ENCODE measurements at places on chromosomes 5 and 9. TPM values are rescaled to one million over a fixed set of nuclear protein-coding genes. Genes with fewer than 3 reads are reported as not detected.

GRCh38 chr5:153490118-153491037 lies at the start of gene GRIA1:
TSS of gene GRIA1 (plus strand) at chr5:153490670.
- DNase-seq: no peak

DNA sequence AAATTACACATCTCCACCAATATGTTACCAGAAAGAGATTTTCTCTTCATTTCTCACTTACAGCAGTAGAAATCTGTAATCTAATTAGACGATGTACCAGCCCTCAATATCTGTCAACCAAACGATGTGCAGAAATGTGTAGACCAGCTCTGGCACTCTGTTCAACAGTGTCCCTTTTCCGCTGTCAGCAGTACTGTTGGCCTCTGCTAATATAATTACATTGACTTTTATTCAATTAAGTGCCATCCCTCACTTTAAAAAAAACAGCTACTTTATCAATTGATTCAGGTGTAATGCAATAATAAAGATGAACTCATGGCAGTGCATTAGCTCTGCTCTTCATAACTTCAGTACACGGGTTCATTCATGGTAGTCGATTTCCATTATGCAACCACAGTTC lies 448.4 kb downstream of the BNC2 start:
- DNase-seq: no peak

DNA sequence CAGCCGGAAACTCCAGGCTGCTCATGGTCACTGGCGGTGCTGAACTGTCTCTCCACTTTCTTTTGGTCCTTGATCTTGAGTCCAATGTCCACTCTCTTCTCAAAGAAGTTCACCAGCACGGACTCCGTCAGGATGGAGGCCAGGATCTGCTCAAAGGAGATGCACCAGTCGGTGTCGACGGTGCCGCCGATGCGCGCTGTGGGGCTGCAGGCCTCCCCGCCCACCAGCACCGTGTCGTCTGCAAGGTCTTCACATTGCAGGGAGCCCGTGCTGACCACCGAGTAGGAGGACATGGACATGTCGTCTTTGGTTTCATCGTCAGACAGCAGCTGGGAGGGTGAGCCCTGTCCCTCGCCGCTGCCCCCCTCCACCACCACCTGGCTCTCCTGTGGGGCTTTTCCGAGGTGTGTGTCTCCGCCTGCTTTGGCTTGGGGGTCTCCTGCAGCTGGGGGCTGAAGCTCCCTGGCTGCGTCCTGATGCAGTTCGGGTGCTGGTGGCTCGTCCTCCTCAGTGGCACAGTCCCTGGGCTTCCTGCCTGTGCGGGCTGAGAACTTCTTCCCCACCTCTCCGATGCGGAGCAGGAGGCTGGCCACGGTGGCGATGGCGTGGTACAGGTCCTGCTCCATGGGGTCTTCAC lies 5.0 kb upstream of the MRNIP start:
- no peak for DNase-seq

The NUDT12 gene
- not detected for total RNA-seq

The CAVIN4 gene
- 0.25 TPM for total RNA-seq

- peak; percentile 86 for DNase-seq
These were observed 26.0 kb upstream of the SEMA4D start for GRCh38 chr9:89523948-89524347.

DNA sequence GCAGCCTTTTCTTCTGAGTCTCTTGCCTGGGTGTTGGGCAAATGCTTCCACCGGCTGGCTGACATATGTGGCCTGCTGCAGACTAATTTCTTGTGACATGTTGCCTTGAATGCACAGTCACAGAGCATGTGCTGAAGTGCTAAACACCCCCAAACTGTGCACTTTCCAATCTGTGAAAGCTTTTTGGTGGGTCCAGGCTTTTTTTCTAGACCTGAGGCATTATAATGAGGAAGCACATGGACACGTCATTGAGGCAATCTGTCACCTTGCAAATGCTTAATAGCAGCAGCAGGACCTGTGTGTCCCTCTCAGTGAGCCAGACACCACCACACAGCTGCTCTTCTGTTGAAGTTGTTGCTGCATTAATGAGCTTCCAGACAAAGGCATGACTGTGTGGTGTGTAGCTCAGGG lies 274.7 kb downstream of the ELAVL2 start:
- no peak for DNase-seq

DNA sequence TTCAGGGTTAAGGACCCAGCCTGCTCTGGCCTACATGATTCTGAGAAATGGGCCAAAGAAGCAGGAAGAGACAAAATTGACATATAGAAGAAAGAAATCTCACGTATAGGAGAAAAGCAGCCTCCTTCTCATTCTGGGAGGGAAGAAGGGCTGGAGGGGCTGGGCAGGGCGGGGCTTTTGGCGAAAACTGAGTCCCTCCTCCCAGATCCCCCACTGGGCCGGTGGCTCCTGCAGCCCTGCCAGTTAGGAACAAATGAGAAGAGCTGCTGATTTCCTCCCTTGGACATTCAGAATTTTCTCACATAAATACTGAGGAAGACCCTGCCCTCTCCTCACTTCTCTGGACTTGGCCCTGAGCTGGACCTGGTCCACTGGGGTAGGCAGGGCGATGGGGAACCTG lies at the start of gene WNT8A:
Gene WNT8A, plus strand, starts transcription at position 332 of the 400 bp plus-strand sequence. CDS start 95 bp downstream, outside the sequence.
- DNase-seq: no peak

DNA sequence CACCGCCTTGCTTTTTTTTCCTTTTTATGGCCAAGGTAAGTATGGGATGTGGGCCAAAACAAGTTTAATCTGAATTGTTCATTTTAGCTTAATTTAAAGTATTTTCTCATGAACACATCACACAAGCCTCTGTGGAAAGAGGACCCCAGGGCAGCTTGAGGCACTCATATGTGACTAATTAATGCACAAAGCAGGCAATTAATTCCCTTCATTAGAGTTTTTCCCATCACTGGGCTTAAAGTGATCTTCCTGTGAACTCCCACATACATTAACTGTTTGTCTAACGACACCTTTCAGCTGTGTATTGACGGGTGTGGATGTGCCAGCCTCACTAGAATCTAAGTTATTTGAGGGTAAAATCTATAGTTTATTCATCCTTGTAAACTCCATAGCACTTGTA lies 103.3 kb downstream of the MRPS27 start:
- DNase-seq: no peak

The IL4 gene
- total RNA-seq: 2.1 TPM

DNA sequence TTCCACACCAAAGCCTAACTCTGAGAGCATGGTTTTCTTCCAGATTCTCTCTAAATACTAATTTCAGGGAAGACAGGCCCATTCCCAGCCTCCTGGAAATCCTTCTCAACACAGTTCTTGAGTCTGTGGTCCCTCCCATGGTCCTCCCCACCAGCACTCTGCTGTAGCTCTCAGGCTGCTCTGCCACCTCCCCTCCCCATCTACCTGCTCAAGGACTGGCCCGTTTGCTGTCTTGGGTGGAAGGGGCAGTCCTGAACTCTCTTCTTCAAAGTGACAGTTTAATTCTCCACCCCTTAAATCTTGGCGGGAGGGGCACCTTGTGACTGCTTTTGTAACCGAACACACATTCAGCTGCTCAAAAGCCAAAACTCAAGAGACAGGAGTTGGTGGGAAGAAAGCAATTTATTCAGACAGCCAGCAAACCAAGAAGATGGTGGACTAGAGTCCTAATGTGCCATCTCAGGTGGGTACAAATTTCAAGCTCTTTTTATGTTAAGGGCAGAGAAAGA lies 7.6 kb upstream of the LCN15 start:
- no peak for DNase-seq

DNA sequence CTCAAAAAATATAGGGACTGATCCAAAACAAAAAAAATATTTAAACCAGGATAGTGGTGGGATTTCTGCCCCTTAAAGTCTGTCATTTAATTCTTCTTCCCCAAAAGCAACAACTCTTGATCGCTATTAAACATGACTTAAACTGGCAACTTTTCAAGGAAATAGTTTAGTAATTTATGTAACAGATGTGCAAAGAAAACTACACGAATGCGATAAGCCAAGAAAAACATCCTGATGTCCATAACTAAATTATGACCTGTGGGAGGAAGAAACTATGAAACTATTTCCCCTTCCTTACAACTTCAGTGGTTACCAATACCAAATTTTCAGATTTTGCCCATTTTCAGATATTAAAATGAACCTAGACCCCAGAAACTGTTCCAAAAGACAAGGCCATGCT lies 31.5 kb downstream of the CLINT1 start:
- DNase-seq: no peak

- DNase-seq: no peak
These were observed 100.4 kb upstream of the ZNF618 start for GRCh38 chr9:113775749-113776148.
